ENCODE measurements at places on chromosomes 11 and 22.

DNA sequence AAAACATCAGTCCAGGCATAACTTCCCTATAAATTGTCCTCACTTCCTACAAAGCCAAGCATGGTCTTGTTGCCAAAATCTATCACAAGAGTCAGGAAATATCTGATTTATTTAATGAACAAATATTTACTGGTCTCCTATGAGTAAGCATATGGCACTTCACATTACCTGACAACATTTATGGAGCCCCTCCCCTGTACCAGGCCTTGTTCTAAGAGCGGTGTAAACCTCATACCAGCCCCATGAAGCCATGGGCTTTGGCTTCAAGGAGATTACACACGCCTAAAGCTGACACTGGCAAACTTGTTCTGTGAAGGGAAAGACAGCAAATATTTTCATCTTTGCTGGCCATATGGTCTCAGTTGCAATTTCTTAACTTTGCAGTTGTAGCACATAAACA, 43.0 kb upstream of the EIF3D start:
- no peak for DNase-seq

GRCh38 chr11:113387605-113388211, at the start of gene ANKK1:
ANKK1 (plus strand) TSS chr11:113387779; CDS start chr11:113387885, 106 bp downstream.
- no peak for DNase-seq

DNA sequence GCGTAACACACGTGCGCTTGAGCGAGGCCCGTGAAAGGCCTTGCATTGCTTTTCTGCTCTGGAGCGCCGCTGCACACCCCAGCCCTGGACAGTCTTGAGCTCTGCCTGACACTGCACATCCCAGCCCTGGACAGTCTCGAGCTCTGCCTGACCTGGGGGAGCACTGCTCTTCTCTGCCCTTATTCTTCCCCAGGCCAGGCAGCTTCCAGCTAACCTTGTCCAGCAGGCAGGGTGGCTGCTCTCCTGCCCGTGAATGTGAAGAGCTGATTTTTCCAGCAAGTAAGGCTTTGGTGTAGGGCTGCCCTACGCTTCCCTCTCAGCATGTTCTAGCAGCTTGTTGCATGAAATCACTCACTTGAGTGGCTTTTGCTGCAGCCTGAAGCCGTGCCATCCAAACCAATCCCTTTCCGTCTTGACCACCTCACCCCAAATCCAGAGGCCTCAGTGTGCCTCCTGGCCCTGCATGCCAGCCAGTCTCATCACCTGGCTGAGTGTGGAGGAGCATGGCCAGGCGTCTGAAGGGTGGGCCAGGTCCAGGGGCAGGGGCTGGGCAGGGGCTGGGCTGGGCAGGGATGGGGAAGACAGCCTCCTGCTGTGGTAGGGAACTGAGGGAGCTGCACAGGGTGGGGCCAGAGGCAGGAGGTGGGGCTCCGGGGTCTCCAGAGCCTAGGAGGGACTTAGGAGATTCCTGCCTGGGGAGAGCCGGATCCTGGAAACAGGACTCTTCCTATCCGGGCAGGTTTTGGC, 89.5 kb upstream of the B3GAT1 start:
- no peak for DNase-seq

GRCh38 chr11:73625696-73626318, 20.6 kb upstream of the PLEKHB1 start:
- DNase-seq = peak; percentile 68

- peak; percentile 46 for DNase-seq
Measured at GRCh38 chr11:44611687-44612434, 46.4 kb downstream of the CD82 start.

- DNase-seq = no peak
Measured at GRCh38 chr11:86570451-86570850, 102.0 kb downstream of the ME3 start.

GRCh38 chr22:19679522-19680101, 34.7 kb upstream of the SEPTIN5 start:
- peak; percentile 44 for DNase-seq

GRCh38 chr11:61129639-61130523, 27.6 kb downstream of the CD5 start:
- peak; percentile 88 for DNase-seq

GRCh38 chr11:27329867-27330632, 33.0 kb downstream of the CCDC34 start:
- DNase-seq = no peak

DNA sequence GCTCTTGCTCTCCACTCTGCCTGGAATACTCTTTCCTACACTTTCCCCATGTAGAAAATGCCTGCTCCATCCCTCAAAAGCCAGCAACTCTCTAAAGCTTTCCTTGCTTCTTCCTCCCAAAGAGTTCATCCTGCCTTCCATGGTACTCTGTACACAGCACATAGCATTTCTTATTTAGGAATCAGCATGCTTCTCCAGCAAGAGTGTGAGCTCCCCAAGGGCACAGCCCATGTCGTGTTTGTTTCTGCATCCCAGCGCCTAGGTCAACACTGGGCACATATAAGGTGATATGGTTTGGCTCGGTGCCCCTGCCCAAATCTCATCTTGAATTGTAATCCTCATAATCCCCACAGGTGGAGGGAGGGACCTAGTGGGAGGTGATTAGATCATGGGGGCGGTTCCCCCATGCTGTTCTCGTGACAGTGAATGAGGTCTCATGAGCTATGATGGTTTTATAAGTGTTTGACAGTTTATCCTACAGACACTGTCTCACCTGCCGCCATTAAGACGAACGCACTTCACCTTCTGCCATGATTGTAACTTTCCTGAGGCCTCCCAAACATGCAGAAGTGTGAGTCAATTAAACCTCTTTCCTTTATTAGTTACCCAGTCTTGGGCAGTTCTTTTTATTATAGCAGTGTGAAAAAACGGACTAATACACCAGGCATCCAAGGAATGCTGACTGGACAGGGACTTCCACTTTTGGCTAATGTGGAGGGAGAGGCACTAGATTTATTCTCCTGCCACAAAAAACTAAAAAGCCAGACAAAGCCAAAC, 8.2 kb downstream of the VPS37C start:
- DNase-seq = no peak

DNA sequence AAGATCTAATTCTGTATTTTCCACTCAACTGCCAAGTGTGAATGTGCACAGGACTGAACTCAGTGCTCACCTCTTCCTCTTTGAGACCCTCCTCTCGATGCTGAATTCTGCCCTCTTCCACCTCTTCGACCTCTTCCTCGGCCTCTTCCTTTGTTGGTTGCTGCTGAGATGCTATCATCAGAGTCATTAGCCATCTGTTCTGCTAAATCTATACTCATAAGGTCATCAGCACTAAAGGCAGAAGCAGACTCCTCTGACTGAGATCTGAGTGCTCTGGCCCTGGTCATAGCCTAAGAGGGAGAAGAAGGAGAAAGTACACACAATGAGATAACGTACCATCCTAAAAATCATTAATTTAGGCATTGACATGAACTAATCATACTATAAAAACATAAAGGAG, 45.9 kb upstream of the GPR83 start:
- DNase-seq = no peak

DNA sequence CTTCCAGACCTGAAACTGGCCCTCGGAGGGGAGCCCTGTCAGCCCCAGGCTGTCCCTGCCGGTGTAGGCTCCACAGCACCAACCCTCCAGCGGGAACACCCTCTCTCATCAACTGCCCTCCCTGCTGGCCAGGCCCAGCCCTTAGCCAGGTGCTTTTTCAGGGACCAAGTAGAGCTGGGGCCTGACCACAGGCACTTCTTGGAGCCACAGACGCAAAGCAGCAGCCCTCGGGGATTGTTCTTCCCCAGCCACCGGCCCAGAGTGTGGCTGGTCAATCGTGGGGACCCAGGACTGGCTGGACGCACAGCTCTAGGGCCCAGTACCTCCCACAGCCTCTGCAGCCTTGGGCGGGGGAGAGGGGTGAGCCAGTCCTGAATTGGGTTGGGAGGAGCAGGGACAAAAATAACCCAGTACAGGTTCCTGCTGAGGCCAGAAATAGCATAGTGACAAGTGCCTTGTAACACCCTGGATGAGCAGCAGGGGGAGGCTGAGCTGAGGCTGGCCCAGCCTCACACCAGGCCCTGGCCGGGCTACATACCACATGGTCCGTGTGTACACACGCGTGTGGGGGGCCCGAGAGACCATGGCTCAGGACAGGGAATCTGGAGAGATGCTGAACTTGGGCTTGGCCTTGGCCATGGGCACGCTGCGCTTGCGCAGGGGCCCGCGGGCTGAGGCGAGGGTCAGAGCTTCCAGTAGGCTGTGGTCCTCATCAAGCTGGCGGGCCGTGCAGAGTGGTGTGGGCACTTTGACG, 2.0 kb downstream of the KCNJ11 start:
- DNase-seq = peak; percentile 33

GRCh38 chr11:120883404-120884080, 140.4 kb upstream of the TBCEL start:
- no peak for DNase-seq

- no peak for DNase-seq
Measured at GRCh38 chr22:45529971-45530575, 27.4 kb downstream of the FBLN1 start.

- DNase-seq = no peak
Measured at GRCh38 chr11:100673063-100673462, 14.0 kb upstream of the ARHGAP42 start.

DNA sequence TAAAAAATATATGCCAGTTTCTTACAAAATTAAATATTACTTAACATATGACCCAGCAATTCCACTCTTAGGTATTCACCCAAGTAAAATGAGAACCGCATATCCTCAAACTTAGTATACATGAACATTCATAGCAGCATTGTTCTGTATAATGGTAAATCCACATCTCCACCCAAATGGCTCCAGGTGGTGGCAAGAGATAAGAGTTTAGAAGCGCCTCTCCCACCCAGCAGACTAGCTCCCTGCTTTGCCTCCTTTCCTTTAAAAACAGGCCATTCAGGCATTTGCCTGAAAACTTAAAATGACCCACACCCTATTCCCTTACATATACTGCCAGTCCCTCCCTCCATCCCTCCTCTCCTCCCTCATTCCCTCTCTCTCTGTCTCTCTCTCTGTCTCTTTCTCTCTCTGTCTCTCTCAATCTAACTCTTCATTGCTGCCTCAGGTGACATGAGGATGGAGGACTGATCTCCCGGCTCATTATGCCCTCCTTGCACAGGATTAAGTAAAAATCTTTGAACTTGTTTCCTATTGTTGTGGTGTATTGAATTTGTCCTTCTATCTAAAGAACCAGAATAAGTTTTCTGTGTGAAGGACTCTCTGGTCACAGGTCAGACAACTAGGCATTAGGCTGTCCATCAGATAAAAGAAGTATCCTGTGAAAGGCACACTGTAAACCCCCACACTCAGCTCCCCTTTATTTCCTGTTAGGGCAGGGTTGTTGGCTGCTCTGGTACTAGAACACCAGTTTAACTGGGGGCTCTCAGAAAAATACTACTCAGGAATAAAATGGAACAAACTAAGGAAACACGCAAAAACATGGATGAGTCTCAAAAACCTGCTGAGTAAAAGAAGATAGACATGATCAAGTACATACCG, 48.3 kb downstream of the RRP8 start:
- DNase-seq = no peak

DNA sequence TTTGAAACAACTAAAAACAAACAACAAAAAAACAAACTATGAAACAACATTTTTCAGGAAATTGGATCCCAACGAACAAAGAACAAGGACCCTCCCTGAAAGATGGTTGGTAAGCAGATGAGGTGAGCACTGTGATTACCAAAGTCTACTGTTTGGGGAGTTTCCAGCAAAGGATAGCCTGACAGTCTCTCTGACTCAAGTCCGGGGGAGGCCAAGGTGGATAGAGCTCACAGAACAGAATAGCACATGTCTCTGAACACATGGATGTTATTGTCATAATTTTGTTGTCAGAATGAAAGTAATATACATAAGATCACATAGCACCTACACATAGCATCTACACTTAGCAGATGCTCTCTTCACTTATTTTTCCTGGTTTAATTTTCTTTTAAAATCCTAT, 501.3 kb upstream of the TENM4 start:
- DNase-seq = no peak

- DNase-seq = no peak
Measured at GRCh38 chr11:1978720-1979473, 18.7 kb downstream of the H19 start.

DNA sequence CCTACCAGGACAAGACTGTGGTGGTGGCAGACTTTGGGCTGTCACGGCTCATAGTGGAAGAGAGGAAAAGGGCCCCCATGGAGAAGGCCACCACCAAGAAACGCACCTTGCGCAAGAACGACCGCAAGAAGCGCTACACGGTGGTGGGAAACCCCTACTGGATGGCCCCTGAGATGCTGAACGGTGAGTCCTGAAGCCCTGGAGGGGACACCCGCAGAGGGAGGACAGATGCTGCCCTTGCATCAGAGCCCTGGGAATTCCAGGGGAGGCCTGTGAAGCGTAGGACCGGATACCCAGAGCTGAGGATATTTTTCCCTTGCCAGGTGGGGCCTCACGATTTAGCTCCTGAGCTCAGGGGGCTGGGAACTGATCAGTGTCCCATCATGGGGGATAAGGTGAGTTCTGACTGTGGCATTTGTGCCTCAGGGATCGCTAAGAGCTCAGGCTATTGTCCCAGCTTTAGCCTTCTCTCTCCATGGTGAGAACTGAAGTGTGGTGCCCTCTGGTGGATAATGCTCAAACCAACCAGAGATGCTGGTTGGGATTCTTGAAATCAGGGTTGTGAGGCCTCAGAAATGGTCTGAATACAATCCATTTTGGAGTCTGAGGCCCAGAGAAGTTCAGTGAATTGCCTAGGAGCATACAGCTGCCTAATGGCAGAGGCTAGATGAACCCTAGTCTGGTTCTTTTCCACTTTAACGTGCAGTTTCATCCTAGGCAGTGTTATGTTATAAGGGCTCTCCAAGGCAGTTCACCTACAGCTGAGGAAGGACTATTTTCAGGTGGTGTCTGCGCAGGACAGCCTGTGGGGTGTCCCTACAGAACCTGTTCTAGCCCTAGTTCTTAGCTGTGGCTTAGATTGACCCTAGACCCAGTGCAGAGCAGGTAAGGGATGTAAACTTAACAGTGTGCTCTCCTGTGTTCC, 19.5 kb downstream of the PIK3IP1 start:
- DNase-seq = peak; percentile 49

GRCh38 chr11:119796363-119797060, 67.5 kb upstream of the NECTIN1 start:
- DNase-seq = no peak

DNA sequence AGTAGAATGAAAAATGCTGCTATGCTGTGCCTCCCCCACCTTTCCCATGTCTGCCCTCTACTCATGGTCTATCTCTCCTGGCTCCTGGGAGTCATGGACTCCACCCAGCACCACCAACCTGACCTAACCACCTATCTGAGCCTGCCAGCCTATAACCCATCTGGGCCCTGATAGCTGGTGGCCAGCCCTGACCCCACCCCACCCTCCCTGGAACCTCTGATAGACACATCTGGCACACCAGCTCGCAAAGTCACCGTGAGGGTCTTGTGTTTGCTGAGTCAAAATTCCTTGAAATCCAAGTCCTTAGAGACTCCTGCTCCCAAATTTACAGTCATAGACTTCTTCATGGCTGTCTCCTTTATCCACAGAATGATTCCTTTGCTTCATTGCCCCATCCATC, 14.9 kb upstream of the HBE1 start:
- no peak for DNase-seq

- no peak for DNase-seq
Measured at GRCh38 chr22:32920032-32920628, 118.6 kb downstream of the TIMP3 start.

DNA sequence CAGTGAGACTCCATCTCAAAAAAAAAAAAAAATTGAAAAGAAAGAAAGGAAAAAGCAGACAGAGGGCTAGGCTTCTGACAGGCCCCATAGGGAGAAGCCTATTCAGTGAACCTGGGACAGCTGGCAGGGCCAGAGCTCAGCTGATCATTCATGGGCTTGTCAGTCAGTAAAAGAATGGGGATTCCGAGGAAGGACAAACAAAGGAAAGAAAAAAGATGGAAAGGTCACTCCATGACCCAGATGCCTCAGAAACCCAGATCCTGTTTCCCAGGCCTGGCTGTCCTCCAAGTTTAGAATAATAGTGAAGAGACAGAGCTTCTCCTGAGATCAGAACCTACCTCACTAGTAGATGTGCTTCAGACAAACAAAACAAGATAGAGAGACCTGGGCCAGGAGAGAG, 34.3 kb upstream of the ASPHD2 start:
- no peak for DNase-seq
